Renal cortex interstitium (tissue), 15 donors: ENCODE measurements at places on chromosomes 16 and 17. TPM values are rescaled to one million over a fixed set of nuclear protein-coding genes. Genes with fewer than 3 reads are reported as not detected.

DNA sequence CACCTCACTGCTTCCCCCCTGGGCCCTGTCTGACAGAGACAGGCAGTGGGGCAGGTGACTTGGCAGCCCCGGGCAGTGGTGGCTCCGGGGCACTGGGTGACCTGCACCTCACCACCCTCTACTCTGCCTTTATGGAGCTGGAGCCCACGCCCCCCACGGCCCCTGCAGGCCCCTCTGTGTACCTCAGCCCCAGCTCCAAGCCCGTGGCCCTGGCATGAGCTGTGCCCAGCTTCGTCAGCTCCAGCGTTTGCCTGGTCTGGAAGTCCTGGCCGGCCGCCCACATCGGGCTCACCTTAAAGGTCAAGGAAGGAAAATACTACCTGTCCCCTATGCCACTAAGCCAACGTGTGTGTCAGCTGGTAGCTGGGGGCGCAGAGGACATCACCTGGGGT lies 15.2 kb downstream of the UNC119 start:
- no peak for DNase-seq

- no peak for DNase-seq
These were observed 33.6 kb downstream of the SCPEP1 start for GRCh38 chr17:57011491-57012015.

- DNase-seq, result no peak
These were observed 133.6 kb downstream of the SKAP1 start for GRCh38 chr17:48296453-48296852.

KRTAP4-9 gene
- polyA plus RNA-seq, result not detected

IRX6 gene
- polyA plus RNA-seq, result 7.9 TPM

CDH16 gene
- 215 TPM for polyA plus RNA-seq

UNC13D gene
- 6.9 TPM for polyA plus RNA-seq

CDH11 gene
- 150 TPM for polyA plus RNA-seq
